Lower lobe of right lung (tissue), 2 donors: ENCODE measurements at places on chromosomes 5 and 9. TPM values are rescaled to one million over a fixed set of nuclear protein-coding genes. Genes with fewer than 3 reads are reported as not detected.

- no peak overlapping the region for H3K4me3 ChIP-seq
- H3K36me3 ChIP-seq = no peaks in the 10 kb centered on the region
- H3K4me1 ChIP-seq = no peaks in the 10 kb centered on the region
- H3K27me3 ChIP-seq = no peaks in the 10 kb centered on the region
- no peak for DNase-seq
Observed at GRCh38 chr5:169629847-169630548, 7.1 kb upstream of the DOCK2 start.

DNA sequence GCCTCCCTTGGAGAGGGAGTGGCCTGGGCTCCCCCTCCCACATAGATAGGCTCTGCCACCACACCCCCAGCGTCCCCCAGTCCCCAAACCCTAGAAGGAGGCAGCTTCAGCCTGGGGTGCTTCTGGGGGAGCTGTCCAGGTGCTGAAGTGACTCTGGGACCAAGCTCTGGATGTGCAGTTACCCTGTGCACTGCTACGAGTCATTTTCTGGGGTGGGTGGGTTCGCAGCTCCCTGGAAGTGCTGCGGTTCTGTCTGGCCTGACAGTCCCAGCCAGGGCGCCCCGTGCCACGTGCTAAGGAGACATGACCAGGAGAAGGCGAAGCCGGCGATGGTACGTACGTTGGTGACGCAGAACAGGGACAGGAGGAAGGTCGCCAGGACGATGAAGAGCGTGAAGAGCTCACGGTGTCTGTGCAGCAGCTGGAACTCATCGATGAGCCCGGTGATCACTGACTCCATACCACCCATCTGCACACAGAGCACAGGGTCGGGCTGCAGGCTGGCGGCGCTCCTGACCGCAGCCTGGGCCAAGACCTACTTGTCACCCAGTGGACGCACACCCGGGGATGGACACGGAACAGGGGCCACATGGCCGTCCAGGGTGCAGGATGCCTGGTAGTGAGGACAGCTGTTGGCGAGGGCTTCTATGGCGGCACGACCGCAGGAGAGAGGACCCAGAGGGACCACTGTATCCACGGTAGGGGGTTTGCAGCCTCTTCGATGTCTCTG is 35.7 kb downstream of the SLC6A3 start:
- peaks cover 19% of the 10 kb centered on the region for H3K27me3 ChIP-seq
- H3K27ac ChIP-seq = no peak overlapping the region
- no peak overlapping the region for H3K4me3 ChIP-seq
- H3K36me3 ChIP-seq = no peaks in the 10 kb centered on the region

GRCh38 chr5:140806834-140807775 is at the start of gene PCDHA4:
Gene PCDHA4 (plus strand): TSS chr5:140807068.
- H3K36me3 ChIP-seq = no peaks in the 10 kb centered on the region
- H3K27ac ChIP-seq = no peak within 1 kb of the TSS
- H3K27me3 ChIP-seq = peaks cover 16% of the 10 kb centered on the region
- H3K4me1 ChIP-seq = no peaks in the 10 kb centered on the region

Gene LPAR1
- total RNA-seq = 23.2 TPM

Gene LMNB1
- 13.5 TPM for total RNA-seq

Gene DOCK8
- 112 TPM for total RNA-seq

- no peak for DNase-seq
- no peak overlapping the region for H3K4me3 ChIP-seq
- H3K36me3 ChIP-seq = no peaks in the 10 kb centered on the region
- H3K4me1 ChIP-seq = no peaks in the 10 kb centered on the region
Observed at GRCh38 chr5:69007726-69008368, 86.0 kb upstream of the SLC30A5 start.
